Gastrocnemius medialis (tissue), 4 donors: ENCODE measurements at places on chromosomes 1 and 21. TPM values are rescaled to one million over a fixed set of nuclear protein-coding genes. Genes with fewer than 3 reads are reported as not detected.

The LCE3B gene
- not detected for total RNA-seq

The LCE2B gene
- total RNA-seq: not detected

The OR6K6 gene
- not detected for total RNA-seq

The DPM3 gene
- 7.3 TPM for total RNA-seq

- no peak overlapping the region for H3K27ac ChIP-seq
- H3K36me3 ChIP-seq: no peaks in the 10 kb centered on the region
- DNase-seq: no peak
- H3K4me1 ChIP-seq: no peaks in the 10 kb centered on the region
- no peaks in the 10 kb centered on the region for H3K27me3 ChIP-seq
Observed at GRCh38 chr1:230883967-230884366, 15.6 kb upstream of the C1orf198 start.

GRCh38 chr1:226310637-226311195 is 1.8 kb upstream of the LIN9 start:
- H3K4me3 ChIP-seq: no peak overlapping the region
- no peak overlapping the region for H3K27ac ChIP-seq
- no peaks in the 10 kb centered on the region for H3K36me3 ChIP-seq
- no peak for DNase-seq
- H3K4me1 ChIP-seq: peaks cover 7% of the 10 kb centered on the region

DNA sequence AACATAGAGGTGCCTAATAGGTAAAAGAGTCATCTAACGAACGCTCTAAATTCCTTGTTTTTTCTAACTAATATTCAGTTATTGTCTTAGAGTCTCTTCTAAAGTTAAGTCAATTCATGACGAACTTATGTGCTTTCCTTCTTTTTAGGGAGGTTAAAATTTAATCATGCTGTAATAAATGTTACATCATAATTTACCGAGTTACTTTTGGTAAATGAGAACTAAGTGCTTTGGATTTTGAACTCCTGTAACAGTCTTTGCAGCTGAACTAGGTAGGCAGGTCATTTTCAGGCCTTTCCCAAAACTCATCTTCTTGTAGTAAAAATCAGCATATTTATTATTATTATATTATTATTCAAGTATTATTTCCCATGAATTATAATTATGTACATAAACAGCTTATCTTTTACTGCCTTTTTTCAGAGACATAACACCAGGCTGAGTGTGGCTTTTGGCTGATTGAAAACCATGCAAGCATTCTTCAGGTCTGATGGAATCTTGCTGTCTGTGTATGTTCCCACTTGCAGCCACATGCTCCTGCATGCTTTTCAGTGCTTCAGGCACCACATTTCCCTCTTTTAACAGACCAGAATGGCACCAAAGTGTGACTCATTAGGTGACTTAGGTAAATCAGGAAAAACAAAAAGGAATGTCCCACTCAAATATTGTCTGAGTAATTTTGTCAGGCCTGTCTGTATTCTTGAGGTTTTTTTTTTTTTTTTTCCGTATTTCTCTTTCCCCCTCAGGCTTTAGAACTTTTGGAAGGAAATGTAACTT is 81.0 kb upstream of the CD55 start:
- no peaks in the 10 kb centered on the region for H3K4me1 ChIP-seq
- H3K36me3 ChIP-seq: no peaks in the 10 kb centered on the region
- H3K27ac ChIP-seq: no peak overlapping the region
- DNase-seq: no peak

DNA sequence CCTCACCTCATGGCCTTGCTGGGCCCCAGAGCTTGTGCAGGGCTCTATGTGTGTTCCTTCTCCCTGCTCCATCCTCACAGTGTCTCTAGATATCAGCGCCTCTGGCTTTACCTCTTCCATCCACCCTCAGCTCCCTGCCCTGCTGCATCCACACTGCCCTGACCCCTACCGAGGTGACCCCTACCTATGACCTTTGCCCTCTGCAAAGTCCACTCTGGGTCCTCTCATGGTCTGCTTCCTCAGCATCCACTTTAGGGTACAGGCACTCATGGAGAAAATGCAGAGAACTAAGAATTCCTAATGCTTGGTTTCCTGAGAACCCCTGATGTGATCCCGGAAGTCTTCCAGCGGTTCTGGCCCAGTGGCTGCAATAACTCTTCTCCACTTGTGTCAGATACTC is 46.9 kb upstream of the PAXBP1 start:
- no peaks in the 10 kb centered on the region for H3K36me3 ChIP-seq
- H3K4me3 ChIP-seq: no peak overlapping the region
- H3K27ac ChIP-seq: no peak overlapping the region
- H3K4me1 ChIP-seq: no peaks in the 10 kb centered on the region
- DNase-seq: no peak

DNA sequence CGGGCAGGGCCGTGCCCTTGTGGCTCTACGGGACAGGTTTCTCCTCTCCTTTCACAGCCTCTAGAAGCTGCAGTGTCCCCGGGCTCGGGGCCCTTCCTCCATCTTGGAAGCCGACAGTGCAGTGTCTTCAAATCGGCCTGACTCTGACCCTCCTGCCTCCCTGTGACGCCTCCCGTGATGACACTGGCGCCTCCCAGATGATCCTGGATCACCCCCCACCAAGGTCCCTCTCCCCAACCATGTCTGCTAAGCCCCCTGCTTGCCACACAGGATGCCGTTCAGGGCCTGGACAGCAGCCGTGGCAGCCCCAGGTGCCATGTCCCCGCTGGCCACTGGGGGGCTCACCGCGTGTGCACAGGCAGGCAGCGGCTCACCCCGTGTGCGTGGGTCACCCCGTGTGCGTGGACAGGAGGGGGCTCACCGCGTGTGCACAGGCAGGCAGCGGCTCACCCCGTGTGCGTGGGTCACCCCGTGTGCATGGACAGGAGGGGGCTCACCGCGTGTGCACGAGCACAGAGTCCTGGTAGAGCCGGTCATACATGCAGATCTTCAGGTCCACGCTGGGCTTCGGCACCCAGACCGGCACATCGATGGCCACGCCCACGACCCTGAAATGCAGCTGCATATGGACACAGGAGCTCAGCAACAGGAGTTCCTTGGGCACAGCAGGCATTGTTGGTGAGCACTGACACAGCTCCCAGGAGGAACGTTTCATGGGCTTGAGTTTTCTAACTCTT is 24.9 kb upstream of the TMEM52 start:
- H3K4me3 ChIP-seq: no peak overlapping the region
- no peak for DNase-seq
- no peaks in the 10 kb centered on the region for H3K4me1 ChIP-seq
- H3K36me3 ChIP-seq: no peaks in the 10 kb centered on the region
- H3K27ac ChIP-seq: no peak overlapping the region
- peaks cover 14% of the 10 kb centered on the region for H3K27me3 ChIP-seq

GRCh38 chr1:229694053-229694693 is 68.1 kb downstream of the URB2 start:
- DNase-seq: peak; percentile 82
- H3K4me3 ChIP-seq: no peak overlapping the region
- H3K27me3 ChIP-seq: no peaks in the 10 kb centered on the region

GRCh38 chr21:34186109-34186719 is 112.8 kb downstream of the MRPS6 start:
- no peak overlapping the region for H3K27ac ChIP-seq
- DNase-seq: no peak
- H3K4me1 ChIP-seq: peaks cover 26% of the 10 kb centered on the region

DNA sequence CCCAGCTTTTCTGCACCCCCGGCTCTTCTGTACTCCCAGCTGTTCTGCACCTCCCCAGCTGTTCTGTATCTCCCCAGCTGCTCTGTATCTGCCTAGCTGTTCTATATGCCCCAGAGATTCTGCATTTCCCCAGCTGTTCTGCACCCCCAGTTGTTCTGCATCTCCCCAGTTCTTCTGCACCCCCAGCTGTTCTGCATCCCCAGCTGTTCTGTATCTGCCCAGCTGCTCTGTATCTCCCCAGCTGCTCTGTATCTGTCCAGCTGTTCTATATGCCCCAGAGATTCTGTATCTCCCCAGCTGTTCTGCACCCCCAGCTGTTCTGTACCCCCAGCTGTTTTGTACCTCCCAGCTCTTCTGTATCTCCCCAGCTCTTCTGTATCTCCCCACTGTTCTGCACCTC is 41.1 kb downstream of the UMODL1 start:
- no peaks in the 10 kb centered on the region for H3K27me3 ChIP-seq
- H3K36me3 ChIP-seq: no peaks in the 10 kb centered on the region
- H3K4me3 ChIP-seq: no peak overlapping the region
